Vein endothelial cell (primary cell): ENCODE measurements at places on chromosomes 11 and 22. TPM values are rescaled to one million over a fixed set of nuclear protein-coding genes. Genes with fewer than 3 reads are reported as not detected.

The TRIM3 gene
- total RNA-seq, result 16.7 and 19.9 TPM in 2 replicates

The E2F8 gene
- total RNA-seq, result 2.9 and 7.5 TPM in 2 replicates

The SMC1B gene
- total RNA-seq, result not detected in 2 replicates

The ANO1 gene
- 0.19 TPM in 1 of 2 replicates, not detected in the other for total RNA-seq

The MS4A2 gene
- not detected in 2 replicates for total RNA-seq

The CCDC73 gene
- total RNA-seq, result not detected in 2 replicates

The PRMT3 gene
- 12.1 and 18.3 TPM in 2 replicates for total RNA-seq

The CYTH4 gene
- total RNA-seq, result under 0.01 and 0.10 TPM in 2 replicates

The OR5A1 gene
- total RNA-seq, result not detected in 2 replicates

The CLMP gene
- total RNA-seq, result 0.10 and 1.6 TPM in 2 replicates

The GRM5 gene
- total RNA-seq, result 0.33 and 0.67 TPM in 2 replicates

The PKDREJ gene
- not detected in 2 replicates for total RNA-seq

The BTG4 gene
- not detected in 2 replicates for total RNA-seq
